ENCODE measurements at places on chromosomes 5 and 9.

DNA sequence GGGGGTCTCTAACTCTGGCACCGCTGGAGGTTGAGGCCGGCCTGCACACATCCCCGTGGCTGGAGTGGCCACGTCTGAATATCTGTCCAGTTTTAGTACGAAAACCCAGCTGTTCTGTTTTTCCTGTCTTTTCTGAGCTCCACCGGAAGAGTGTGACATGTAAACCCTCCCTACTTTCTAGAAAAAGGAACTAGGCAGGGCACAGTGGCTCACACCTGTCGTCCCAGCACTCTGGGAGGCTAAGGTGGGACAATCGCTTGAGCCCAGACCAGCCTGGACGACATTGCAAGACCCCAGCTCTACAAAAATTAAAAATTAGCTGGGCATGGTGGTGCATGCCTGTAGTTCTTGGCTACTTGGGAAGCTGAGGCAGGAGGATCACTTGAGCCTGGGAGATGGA is 8.2 kb upstream of the PHYKPL start:
- no peak for DNase-seq

GRCh38 chr5:53942724-53943123 is 367.6 kb downstream of the ARL15 start:
- no peak for DNase-seq

DNA sequence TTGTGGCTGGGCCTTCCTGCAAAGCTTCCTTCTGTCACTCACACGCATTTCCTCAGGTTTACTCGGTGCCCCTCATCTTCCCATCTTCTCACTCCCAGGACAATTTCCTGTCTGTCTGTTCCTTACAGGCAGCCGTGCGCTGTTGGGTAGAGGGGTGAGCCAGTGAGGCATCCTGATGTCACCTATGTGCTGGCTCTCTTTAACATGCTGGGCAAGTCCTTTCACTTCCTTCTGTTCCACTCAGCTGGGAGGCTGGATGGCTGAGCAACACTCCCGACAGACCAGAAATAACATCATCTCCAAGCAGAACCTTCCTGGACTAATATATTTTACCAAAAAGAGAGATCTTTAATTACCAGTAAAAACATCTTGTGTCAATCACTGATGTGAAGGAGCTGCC is 103.0 kb downstream of the HSD17B3 start:
- DNase-seq: no peak

DNA sequence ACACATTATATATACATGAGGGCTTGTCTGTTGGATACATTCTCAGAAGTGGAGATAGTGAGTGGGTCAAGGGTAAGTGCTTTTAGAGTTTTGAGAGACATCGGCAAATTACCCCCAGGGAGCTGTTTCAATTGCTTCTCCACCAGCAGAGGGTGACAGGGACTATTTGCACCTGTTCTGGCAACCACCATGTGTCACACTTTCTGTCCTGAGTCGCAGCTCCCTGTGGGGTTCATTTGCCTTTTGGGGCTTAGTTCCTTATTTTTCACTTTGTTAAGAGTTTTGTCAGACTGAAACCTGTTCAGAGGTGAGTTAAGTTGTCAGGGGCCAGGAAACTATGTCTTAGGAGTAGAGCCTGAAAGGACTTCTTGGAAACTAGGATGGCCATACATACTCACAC is 20.1 kb upstream of the SLC36A1 start:
- peak; percentile 39 for DNase-seq

DNA sequence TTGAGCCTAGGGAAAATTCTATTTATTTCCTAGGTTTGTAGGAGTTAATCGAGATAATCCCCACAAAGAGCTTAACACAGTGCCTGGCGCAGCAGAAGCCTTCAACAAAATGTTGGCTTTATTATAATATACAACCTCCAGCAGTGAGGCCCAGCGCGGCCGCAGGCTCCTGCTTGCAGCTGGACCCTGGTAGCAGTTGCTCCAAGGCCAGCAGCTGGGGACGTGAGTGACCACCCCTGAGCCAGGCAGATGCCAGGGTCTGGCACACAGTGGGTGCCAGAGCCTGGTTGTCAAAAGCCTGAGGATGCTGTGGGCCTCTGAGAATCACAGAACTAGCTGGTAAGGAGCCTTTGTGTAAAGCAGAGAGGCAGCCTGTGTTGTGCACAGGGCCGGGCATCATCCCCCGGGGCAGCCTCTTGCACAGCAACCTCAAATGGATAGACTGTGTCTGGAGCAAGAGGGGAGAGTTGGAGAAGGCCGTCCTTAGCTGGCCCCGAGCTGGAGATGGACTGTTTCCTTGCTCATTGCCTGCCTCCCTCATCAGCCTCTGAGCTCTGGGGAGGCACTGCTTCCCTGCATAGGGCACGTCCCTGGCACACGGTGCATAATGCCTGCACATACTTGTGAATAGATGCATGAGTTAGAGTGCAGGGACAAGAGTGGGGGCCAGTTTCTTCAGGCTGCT is 17.3 kb downstream of the CSF1R start:
- DNase-seq: no peak

GRCh38 chr5:72163349-72163983 is 56.2 kb downstream of the MAP1B start:
- DNase-seq: no peak

GRCh38 chr9:14813336-14814248 is 91.1 kb upstream of the CER1 start:
- DNase-seq: no peak

DNA sequence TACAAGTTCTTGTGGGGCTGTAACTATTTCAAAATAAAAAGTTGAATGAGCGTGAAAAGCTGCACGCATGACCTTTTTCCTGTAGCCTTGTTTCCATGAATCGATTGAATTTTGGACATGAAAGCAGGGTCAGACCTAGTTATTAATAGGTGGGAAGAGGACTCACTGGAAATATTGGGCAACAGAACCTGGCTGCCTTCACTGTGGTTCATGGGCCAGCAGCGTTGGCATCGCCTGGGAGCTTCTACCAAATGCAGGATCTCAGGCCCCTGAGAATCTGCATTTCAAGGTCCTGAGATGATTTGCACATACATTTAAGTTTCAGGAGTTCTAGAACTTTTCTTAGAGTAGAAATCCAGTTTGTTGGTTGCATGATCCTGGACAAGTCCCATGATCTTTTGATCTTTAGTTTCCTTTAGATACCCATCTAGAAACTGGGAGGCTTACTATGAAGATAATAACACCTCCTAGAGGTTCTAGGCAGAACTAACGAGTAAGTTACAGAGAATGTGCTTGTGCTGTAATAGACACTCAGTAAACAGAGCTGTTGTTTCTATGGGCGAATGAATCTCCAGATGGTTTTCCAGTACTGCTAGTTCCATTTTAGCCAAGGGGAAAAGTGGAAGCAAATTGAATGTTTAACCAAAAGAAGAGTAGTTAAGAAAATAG is 12.4 kb downstream of the ANKRD33B start:
- DNase-seq: no peak

DNA sequence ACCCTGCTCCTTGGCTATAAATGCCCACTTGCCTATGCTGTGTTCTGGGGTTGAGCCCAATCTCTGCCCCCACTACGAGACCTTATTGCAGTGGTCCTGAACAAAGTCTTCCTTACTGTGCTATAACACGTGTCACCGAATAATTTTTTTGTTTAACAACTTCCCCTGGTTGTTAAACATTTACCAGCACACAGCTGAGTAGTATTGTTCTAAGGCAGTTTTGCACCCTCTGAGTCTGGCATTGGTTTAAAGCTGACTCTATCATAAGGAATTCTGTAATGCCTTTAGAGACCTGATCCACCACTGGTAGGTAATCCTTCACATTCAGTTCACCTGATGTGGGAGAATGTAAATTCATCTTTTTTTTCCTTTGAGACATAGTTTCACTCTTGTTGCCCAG is 25.6 kb upstream of the ANKRD31 start:
- DNase-seq: no peak

DNA sequence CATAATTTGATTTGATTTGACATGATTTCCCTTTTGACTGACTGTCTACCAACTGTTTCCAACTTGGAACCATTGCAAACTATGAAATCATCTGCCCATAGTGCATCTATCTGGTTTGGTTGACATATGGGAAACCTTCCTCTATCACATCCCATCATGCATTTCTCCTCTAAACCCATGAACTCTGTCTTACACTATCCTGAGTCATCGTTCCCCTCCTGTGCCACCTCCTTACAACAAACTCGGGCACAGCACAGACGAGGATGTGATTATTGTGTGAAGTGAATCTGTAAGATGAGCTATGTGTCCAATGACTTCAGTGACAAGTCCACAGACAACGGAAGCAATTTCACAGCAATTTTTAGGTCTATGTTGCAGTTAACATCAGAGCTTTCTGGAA is 126.1 kb downstream of the NPR3 start:
- DNase-seq: no peak

GRCh38 chr9:95226921-95227320 is 90.6 kb downstream of the FANCC start:
- no peak for DNase-seq

GRCh38 chr5:174799121-174799520 is 74.7 kb downstream of the MSX2 start:
- no peak for DNase-seq

- DNase-seq: no peak
Observed at GRCh38 chr5:136053336-136054141, 24.8 kb downstream of the TGFBI start.

DNA sequence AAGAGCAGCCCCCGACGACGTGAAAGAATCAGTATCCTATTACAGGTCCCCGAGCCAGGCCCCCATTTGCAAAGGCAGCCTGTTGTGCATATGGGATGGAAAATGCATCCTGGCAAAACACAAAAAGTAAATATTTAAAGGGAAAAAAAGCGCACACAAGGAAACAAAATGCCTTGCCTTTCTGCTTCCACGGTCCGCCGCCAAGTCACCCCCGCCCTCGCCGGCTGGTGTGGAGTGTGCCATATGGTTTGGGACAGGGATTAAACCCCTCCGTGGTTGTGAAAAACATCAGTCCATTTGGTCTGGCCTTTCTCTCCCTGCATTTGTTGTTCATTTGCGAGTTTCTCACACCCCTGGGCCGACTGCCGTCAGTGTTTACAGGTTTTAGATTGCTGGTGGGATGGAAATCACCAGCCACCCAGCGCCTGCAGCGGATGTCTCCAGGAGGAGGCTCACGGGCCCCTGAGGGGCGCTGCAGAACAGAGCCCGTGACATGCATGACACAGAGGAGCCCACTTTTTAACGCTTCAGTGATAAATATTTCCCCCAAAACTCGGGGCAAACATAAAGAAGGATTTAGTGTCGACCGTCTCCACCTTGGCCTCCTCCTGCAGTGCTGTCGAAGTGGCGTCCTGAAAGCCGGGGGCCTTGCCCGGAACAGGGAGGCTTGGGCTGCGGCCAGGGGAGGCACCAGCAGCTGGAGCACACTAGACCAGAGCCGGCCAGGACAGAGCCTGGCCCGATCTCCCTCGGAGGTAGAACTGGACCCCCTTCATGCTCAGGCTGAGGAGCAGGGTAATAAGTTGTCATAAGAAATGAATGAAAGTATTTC is 161.5 kb downstream of the HSD17B3 start:
- DNase-seq: no peak

- no peak for DNase-seq
Observed at GRCh38 chr5:160305319-160305718, 7.0 kb downstream of the CCNJL start.

DNA sequence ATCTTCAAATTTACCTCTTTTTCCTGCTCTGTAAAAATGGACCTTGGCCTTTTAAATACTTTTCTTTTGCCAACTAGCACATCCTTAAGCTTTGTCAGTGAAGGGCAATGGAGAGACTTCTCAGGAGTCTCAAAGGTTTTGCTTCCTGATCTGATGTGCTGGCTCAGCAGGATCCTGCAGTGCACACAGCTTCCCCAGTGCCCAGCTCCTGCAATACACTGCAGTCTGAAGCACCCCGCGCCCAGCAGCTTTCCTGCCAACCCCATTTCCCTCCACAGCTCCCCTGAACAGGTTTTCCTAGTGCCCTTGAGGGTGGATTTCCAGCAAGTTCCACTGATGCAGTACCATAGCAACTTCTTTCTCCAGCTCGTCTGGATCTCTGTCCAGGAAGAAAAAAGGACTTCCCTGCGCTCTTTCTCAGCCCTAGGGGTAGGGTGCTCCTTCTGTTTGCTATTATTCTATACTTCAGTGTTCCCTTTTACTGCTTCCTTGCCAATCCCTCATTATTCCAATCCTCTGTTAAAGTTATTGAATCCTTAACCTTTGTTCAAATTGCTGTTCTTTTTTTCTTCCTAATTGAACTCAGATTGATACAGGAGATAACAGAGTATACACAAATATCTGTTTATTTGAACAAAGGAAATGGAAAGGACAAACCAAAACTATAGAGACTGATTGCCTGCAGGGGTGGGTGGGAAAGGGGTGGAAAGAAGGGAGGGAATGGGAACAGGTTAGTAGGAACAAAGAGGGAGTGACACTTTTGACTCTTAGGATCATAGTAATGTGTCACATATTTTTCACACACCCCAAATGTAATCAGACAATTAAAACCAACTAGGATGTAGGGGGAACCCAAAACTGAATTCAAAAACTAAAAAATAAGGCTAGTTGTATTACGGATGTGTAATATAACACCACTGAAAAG is 8.5 kb downstream of the SNAPC3 start:
- DNase-seq: peak; percentile 70

DNA sequence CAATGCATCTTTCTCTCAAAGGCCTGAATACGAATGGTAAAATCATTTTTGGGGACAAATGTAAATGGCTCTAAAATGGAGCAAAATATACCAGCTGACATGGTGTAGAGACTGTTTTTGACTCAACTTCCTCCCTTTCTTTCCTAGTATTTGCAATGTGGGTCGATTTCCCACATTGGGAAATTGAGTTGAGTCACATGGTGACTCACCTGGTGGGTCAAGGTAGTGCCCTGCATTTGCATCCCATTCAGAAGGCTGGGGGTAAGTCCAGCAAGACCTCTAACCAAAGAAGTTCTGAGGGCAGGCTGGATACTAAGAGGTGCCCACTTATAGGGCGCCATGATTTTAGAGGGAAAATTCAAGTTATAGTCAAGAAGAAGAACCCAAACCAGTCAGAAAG is 179.6 kb upstream of the MPDZ start:
- DNase-seq: no peak

DNA sequence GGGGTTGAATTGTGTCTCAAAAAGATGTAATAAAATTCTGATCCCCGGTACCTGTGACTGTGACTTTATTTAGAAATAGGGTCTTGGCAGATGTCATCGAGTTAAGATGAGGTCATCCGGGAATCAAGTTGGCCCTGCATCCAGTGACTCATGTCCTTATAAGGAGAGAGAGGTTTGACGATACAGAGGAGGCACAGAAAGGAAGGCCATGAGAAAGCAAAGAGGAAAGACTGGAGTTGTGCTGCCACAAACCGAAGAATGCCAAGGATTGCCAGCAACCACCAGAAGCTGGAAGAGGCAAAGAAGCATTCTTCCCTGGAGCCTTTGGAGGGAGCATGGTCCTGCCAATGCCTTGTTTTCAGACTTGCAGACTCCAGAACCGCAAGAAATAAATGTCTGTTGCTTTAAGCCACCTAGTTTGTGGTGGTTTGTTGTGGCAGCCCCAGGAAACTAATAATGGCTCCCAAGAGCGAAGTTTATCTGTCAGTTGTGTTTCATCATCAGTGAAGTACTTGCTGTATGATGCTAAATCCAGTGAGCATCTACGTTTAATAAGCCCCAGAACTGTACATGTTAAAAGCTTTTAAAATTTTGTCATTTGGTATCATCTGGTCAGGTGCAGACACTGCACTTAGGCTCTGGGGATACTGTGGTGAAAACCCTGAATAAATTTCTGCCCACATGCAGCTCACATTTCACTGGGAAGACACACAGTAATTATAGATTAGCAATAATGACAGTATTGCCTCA is 114.8 kb downstream of the TLE4 start:
- no peak for DNase-seq

GRCh38 chr9:95419444-95419843 is 97.3 kb downstream of the PTCH1 start:
- DNase-seq: no peak

Measured in RPMI8226 (cell line).